ENCODE measurements at places on chromosomes 12 and 14.

DNA sequence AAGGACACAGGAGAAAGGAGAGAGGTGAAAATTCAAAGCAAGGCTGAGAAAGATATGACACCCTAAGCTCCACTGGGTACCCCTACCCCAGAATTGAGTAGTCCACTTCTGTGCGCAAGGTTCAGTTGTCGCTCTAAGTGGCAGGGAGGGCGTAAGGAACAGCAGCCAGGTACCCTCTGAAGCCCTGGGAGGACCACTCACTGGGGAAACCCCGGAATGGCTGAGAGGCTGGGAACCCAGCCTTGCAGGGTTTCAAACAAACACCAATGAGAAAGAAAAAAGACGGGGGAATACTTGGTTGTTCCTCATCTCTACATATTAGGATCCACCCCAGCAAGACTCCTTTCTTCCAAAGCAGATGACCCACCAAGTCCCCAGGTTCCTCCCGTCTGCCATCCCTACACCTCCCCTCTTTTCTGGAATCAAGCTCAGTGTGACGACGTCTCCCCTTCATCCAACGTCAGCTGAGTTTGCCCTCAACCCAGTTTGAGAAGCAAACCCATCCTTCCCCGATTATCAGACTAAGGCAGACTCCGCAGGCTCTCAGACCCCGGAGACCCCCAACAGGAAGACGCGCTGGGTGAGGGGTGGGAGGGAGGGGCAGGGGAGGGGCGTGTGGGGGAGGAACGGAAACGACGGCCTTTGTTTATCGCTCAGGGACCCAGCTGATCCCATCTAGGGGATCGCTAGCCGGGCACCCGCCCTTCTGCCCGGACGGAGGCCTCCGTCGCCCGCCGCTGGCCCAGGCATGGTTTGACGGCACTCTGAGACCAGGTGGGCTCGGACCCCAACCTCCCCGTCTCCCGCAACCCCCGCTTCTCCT is 795 bp downstream of the LMBR1L start:
- DNase-seq = no peak

DNA sequence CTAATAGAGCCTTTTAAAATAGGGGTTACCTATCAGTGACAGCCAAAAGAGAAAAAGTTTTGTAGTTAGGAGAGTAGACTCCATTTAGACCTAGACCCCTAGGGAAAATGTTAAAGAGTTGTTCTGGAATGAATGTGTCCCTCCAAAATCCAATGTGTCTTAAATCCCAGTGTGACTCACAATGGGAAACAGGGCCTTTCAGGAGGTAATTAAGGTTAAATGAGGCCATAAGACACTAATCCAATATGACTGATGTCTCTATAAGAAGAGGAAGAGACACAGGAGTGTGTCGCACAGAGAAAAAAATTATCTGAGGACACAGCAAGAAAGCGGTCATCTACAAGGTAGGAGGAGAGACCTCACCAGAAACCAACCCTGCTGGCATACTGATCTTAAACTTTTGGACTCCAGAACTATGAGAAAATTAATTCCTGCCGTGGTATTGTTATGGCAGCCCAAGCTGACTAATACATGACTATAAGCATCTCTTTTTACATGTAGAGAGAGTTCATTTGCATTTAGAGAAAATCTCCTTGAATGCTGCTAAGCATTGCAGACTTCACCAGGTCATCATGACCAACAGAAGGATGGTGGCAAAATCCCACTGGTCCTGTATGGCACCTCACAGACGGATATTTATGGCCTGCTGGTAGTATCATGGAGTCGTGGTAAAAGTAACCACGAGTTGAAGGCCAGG is 259.6 kb upstream of the TMTC1 start:
- DNase-seq = no peak

GRCh38 chr12:132657004-132657727 is 30.0 kb downstream of the POLE start:
- no peak for DNase-seq

GRCh38 chr12:116465856-116466255 is 93.3 kb upstream of the MAP1LC3B2 start:
- no peak for DNase-seq

DNA sequence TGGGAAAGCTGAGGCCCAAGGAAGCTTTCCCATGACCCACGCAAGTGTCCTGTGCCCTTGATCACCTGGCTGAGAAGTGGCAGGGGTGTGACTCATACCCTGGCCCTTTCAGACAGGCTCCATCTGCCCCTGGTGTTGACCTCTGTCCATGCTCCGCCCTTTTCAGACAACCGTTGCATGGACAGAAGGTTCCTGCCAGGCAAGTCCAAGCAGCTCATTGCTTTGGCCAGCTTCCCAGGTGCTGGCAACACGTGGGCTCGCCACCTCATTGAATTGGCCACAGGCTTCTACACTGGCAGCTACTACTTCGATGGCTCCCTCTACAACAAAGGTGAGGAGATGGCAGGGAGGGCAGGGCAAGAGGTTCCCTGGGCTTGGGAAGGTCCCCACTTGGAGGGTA is 103.5 kb downstream of the WSCD2 start:
- DNase-seq = no peak

DNA sequence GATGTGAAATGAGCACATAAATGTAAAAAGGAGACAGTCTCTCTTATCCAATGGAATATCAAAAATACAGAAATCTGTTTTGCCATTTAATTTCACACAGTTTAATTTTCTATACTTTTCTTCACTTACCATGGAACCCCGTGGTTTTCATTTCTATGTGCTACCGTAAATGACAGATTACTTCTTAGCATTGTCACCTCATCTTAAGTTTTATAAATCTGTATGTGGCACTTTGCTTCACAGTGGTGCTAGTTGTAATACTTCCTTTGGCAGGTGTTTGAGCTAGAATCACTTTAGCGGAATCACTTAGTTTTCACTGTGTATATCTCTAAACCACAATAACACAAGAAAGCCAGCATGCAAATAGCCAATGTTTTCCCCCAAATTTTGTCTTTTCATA is 781.9 kb upstream of the MGAT4C start:
- no peak for DNase-seq

- no peak for DNase-seq
These were observed 148.8 kb downstream of the CEP128 start for GRCh38 chr14:80792771-80793170.

GRCh38 chr12:1814266-1814665 is 6.1 kb upstream of the LRTM2 start:
- no peak for DNase-seq

GRCh38 chr12:9784816-9785215 is 24.1 kb upstream of the CD69 start:
- no peak for DNase-seq

DNA sequence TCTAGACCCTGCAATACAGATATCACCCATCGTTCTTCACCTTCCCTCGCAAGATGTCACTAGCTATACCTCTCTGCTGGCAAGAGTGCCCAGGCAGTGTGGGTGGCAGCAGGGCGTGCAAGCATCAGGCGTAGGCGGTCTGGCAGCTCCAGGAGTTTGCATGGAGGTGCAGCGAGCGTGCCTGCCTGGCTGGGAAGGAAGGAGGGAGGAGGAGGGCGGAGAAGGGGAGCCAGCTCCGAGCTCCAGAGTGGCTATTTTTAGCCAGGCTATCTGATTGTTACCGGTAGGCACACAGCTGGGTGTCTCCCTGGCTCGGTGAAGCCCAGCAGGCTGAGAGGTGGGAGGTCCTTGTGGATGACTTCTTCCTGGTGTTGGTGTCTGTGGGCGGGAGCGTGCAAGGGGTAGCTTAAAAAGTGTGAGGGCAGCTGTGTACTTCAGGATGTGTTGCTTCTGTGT is 6.2 kb downstream of the FOXJ2 start:
- no peak for DNase-seq

DNA sequence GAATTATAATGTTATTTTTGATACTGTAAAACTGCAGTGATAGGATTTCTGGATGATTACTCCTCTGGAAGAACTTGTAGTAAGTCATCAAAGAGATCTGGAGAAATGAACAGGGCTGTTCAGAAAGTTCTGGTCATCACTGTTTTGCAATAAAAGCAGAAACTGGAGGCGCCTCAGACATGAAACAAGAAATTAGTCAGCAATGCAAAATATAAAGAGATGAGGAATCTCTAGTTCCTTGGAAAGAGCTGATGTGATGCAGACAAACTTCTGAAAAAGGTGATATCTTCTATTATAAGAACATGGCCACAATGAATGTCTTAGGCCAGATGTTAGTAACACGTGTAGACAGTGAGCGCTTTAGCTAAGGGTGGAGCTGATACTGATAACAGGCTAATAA is 9.5 kb downstream of the ACIN1 start:
- no peak for DNase-seq

GRCh38 chr12:39372204-39372925 is 70.6 kb downstream of the KIF21A start:
- DNase-seq = no peak

GRCh38 chr14:101508948-101509729 is 52.2 kb upstream of the DIO3 start:
- no peak for DNase-seq

- DNase-seq = no peak
These were observed 41.9 kb downstream of the PTGER2 start for GRCh38 chr14:52356025-52356424.

DNA sequence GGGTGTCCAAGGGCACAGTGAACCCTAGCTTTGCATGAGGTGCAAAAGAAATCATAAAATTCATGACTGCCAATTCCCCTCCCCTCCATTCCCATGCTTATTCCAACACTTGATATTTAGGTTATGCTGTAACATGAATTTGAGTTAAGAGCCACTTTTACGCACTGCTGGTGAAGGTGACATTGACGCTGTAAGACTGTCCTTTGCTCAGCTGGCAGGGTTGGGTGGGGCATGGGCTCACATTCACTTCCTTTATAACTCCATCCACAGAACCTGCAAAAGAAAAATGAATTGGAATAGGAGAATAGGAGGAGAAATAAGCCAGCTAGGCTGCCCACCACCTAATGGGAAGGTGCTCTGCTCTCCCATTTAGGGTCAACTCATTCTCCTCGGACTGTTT is 6.9 kb downstream of the NPC2 start:
- no peak for DNase-seq

All from SW 1271 (cell line).